Skin of body (tissue), 3 donors: ENCODE measurements at places on chromosomes 2 and 18. TPM values are rescaled to one million over a fixed set of nuclear protein-coding genes. Genes with fewer than 3 reads are reported as not detected.

DNA sequence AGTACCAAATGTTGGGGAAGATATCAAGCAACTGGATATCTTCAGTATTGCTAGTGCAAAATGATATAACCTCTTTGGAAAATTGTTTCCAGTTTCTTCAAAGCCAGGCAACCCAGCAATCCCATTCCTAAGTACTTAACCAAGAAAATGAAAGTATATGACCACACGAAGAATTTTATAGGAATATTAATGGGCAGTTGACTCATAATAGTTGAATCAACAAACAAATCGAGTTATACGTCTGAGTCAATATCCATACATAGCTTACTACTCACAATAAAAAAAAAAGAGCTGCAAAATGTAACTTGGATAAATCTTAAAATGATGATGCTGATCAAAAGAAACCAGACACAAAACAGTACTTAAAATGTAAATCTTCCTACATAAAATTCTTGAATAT is 810.4 kb downstream of the METTL4 start:
- DNase-seq: no peak

DNA sequence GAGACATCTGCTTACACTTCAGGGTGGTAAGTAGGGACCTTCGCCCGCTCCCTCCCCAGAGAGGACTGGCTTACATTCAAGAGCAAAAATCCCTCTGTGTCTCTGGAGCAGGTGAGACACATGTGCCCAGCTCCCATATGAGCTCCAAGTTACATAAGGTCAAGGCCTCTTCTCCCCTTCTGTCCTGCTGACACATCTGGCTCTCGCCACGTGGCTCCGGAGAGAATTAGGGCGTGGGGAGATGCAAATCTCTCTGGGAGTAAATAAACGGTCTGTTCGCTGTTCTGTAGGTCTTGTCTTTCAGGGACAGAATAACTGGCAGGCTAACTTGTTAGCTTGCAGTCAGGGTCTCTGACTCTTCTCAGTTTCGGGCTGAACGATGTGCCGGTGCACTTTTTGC is 16.2 kb downstream of the MRO start:
- no peak for DNase-seq

DNA sequence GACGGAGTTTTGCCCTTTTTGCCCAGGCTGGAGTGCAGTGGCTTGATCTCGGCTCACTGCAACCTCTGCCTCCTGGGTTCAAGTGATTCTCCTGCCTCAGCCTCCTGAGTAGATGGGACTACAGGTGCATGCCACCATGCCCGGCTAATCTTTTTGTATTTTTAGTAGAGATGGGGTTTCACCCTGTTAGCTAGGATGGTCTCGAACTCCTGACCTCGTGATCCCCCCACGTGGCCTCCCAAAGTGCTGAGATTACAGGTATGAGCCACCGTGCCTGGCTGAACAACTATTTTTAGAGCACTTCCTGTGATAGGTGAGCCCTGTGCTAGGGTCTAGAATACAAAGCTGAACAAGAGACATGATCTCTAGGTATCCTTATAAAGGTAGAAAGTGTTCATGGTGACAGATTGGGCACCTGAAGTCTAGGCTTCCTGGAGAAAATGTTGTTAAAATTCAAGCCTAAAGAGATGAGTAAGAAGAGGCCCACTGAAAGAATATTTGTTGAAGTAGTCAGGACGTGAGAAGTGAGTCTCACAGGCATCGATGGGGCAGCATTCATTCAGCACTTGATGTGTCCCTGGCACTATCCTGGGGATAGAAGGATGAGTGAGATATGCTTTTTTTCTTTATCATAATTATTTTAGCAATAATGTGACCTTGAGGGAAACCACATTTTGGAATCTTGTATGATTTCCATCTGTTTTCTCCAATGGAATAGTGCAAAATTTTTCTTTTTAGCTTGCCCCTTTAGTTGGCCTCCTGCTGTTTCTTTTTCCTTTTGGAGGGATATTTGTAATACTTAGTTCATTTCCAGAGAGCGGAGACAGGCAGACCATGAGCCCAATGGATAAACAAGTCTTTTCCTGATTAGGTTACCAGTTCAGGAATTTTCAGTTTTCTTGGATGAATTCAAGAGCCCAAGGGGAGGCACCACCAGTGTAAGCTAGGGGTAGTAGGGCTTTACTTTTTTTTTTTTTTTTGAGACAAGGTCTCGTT is 5.1 kb downstream of the ZNF236 start:
- peak; percentile 9 for DNase-seq

DNA sequence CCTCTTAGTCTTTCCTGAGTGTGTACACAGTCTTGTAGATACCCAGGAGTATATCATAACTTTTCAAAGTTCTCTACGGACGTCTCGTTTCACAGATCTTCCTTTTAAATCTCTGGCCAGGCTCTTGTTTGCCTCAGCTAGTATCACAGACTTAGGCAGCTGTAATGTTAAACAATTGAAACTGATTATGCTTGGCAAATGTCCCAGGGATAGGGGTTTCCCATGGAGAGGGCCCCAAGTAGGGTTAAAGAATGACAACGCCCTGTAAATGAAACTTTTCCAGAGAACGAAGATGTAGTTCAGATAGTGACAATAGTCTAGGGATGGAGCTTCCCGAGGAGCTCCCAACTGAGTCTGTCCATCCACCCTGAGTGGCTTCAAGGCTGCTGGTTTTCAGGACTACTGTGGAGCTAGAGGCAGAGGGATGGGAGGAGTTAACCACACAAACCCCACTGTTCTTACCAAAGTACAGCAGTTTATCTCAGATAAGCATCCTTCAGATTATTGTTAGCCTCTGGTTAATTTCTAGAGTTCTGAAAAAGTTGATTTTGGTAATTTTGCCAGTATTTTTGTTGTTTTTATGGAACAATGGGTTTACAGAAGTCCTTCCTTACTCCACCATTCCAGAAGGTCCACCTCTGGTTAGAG is 9.1 kb downstream of the NEURL3 start:
- DNase-seq: no peak

- no peak for DNase-seq
These were observed 1.2 kb downstream of the REV1 start for GRCh38 chr2:99488539-99489062.

DNA sequence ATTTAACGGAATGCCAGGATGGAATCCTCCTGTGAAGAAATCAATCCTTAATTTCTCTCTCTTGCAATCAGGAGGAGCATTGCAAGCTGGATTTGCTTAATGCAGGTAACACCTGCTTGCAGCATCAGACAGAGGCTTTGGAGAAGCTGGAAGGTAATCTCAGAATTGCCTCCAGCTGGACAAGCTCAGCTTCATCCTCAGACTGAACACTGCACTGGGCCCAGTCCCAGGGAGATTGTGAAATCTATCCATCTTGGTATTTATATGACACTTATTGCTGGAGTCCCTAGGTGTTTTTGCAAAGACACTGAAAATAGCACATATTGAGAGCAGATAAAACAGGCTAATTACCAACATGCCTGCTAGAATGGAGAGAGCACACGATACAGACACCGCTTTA is 179.4 kb upstream of the SESTD1 start:
- DNase-seq: no peak

GRCh38 chr2:19865151-19865550 is 36.6 kb downstream of the TTC32 start:
- no peak for DNase-seq

DNA sequence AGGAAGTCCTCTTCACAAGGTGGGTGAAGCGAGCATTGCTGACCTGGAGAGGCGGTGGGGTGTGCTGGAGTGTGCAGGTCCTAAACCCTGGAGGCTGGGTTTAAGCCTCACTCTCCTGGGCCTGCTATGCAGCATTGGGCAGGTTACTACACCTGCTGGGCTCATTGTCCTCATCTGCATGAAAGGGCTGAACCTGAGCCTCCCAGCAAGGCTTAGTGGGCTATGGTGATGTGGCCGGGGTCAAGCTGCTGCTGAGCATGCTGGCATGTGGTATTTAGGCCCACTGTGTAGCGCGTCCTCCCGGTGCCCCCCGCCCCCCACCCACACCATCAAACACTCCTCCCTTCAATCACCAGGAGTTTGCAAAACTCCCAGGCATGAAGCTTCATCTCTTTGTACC is 37.3 kb downstream of the INHBB start:
- DNase-seq: no peak

DNA sequence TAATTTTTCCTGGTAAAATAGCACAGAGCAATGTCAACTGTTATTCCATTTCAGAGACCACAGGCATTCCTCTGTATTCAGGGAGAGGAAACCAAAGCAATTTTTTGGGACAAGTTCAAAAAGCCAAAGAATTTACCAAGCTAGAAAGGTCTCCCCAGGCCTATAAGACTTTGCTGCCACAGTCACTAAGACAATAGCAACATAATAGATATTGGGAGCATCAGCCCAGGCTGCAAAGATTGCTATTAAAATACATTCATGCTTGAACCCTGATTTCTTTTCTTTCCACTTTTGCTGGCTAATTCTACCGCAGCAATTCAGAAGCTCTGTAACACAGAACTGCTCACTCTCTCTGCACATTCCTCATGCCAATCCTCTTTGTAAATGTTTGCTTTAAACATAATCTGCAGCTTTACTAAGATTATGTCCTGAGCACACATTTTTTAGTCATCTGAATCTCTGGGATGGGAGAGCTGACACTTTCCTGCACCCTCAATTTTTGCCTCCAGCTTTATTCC is 76.3 kb downstream of the CLHC1 start:
- DNase-seq: no peak

DNA sequence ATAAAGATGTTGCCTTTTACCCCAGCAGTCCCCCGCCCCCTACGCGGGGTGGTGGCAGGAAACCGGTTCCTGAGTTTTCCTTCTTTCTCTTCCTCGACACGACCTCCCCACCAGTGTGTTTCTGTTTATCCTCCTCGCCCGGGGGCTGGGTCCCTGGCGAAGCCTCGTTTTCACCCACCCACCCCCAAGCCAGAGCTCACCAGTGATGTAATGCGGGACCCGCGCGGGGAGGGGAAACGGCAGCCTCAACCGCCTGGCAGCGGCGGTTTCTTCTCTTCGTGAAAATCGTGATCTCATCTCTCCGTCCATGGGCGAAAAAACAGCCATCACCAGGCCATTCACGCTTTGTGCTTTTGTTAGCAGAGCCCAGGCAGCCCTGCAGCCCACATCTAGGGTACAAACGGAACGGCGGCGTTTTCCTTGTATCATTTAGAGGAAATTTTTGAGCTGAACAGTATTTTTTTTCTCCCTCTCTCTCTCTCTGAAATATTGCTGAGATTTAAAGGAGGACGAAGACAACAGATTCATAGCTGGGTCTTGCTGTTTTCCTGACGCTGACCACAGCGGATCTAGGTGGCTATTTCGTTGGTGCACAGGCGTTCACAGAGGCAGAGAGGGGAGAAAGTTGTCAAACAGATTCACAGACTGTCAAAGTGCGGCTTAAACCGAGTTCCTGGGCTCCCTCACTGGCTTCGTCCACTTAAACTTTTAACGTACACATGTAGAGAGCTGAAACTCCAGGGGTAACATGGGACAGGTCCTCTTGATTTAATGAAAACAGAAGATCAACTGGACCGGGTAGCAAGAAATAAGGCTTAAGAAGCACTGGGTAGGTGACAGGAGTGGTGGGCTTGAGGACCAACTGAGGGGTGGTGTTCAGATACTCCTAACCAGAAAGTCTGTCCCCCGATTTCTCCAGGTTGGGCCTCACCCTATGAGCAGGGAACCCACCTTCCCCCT is 21.9 kb upstream of the PAX3 start:
- DNase-seq: peak; percentile 35

- DNase-seq: no peak
These were observed 74.5 kb downstream of the RPL31 start for GRCh38 chr2:101076581-101076980.

DNA sequence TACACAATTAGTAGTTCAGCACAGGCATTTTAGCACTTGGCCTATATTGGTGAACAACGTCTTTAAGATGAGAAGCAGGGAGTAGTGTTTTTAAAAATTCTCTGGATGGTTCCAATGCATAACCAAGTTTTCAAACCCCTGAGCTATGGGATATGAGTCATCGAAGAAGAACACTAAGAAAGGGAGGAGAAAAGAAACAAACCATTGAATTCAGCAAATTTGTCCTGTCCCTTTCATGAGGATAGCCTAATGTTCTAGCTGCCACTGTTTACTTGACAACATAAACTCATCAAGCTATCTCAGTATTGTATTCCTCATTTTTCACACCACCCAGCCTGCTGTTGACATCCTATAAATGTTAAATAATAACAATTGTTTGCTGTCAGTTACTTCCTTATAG is 158.0 kb downstream of the BARD1 start:
- DNase-seq: no peak

DNA sequence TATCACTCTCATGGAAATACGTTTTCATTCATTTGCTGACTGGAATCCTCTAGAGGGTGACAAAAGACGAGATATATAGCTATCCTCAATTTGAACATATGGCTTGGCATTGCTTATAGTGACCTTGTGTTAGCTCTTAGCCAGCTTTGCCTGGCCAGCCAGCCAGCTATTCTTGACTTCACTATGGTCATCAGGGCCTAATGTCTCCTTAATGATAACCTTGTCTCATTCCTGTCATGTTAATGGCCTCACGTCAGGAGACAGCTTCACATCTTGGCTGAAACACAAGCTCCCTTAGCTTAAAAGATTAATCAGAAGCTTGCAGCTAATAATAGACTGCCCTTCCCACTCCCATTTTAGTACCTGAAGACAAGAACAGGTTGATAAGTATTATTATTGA is 1517.5 kb upstream of the PIK3C3 start:
- no peak for DNase-seq

DNA sequence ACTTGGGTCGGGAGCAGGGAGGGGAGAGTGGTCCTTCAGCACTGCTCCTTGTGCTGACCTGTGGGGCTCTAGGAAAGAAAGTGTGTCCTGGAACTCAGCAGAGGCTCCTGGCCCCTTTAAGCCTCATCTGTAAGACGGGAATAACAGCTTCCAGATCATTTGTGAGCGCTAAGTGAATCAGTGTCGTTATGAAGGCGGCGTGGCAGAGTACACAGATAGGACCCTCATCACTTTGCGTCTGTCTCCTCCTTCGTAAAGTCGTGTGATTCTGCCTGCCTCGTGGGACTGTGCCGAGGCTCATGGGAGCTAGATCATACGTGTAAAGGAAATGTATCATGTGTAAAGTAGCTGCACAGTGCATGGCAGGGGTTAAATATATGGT is 18.6 kb downstream of the COLEC11 start:
- DNase-seq: no peak

DNA sequence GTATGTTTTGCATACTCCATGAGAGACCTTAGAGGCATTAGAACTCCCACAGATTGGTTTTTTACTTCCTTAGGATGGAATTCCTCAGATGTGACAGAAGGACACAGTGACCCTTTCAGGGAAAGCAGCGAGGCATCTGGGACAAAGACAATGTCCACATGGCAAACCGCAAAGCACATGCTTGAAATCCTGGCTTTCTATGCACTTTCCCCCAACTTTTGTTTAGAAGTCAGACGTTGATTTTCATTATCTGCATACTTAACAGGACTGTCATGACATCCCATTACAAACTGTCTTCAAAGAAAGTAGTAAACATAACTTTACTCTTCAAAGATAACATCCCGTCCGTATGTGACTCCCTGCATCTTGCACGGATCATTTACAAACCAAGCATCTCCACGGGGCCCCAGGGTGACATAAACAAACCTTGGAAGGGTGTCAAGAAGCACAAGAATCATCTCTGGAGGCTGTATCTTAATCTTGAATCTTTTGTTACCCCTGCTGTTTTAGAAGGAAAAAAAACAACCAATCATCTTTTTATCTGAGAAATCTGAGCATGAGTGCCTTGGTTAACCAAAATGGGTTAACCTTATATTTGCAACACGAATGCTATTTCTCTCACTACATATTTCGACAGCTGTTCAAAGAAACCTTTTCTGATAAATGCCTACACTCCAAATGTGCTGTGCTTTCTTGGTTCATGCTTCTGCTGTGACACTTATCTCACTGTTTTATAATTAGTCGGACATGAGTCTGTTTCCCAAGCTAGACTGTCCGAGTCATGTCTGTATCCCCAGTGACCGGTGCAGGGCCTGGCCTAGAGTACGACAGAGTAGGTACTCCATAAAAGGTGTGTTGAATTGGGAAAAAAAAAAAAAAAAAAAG is 90.8 kb downstream of the CCBE1 start:
- DNase-seq: no peak

DSC1 gene
- 150 TPM for total RNA-seq
